ENCODE measurements at places on chromosomes 4 and X.

- no peak for DNase-seq
These were observed 27.5 kb upstream of the HERC5 start for GRCh38 chr4:88429401-88429800.

GRCh38 chr4:153904011-153904410 lies 115.1 kb upstream of the SFRP2 start:
- DNase-seq = no peak

DNA sequence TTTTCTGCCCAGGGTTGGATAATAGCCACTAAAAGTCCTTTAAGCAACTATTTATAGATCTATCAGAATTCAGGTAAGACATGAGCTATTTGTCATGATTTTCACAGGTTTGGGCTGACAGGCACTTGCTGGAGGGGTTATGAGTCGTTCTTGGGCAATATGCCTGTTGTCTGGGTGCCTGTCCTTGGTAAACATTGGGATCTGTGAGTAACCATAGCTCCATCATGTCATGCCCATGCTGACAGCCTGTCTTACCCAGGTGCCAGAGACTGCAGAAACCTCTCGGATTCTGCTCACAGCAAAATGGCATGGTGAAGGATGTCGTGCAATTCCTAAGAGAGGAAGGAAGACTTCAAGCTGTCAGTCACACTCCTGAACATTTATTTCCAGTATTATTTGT lies 116.0 kb upstream of the PUDP start:
- no peak for DNase-seq

GRCh38 chr4:24768604-24769003 lies 26.8 kb upstream of the SOD3 start:
- DNase-seq = no peak

DNA sequence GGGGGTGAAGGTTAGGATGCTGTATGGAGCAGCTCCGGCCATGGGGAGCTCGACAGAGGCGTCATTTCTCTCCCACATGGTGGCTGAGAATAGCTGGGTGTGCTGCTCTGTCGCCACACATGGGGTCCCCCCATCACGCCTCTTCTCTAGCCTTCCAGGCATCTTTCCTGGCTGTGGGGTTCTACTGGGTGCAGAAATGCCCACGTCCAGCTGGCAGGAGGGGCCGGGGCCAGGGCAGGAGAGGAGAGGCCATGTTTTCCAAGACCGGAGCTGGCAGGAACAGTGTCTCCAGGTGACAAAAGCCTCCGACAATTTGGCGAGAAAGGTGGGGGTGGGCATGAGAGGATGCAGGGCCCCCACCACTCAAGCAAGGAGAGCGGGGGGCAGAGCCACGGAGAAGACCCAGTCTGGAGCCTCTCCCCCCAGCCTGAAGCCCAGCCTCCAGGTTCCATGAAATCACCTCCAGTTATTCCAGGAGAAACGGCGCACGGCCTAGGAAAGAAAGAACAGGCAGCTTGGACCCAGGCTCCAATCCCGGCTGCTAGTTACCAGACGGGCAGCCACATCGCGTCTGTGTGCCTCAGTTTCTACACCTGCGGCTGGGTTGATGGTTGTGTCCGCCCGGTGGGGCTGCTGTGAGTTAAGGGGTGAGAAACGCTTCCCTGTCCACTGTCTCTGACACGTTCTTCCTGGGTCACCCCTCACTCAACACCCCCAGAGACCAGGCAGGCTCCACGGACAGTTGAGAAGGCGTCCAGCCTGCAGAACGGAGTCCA lies 27.4 kb upstream of the SPON2 start:
- DNase-seq = peak; percentile 37

- DNase-seq = no peak
These were observed 275.0 kb downstream of the ANTXR2 start for GRCh38 chr4:79798047-79798446.

DNA sequence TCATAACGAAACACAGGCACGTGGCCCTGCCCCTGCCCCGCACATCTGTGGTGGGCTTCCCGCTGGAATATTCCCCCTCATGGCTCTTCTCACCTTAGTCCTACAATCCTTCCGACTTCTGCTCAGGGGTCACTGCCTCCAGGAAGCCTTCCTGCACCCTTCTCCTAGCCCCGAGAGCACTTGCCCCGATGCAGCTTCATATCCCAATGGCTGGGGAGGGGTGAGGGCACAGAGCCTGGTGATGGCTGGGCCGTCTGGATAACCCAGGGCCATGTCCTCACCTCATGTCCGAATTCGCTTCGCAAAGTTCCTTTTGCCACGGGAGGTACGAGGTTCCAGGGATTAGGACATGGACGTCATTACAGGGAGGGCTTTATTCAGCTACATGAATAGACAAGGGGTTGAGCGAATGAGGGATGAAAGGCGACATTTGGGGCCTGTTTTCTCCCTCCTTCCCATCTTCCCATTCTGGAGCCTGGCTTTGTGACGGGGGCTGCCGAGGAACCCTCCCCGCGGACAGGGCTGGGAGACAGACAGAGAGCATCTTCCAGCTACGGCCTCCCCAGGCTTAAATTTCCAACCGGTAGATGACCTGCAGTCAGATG lies 35.5 kb upstream of the HMX1 start:
- DNase-seq = no peak

GRCh38 chr4:155675709-155676429 lies 9.2 kb downstream of the GUCY1A1 start:
- no peak for DNase-seq

DNA sequence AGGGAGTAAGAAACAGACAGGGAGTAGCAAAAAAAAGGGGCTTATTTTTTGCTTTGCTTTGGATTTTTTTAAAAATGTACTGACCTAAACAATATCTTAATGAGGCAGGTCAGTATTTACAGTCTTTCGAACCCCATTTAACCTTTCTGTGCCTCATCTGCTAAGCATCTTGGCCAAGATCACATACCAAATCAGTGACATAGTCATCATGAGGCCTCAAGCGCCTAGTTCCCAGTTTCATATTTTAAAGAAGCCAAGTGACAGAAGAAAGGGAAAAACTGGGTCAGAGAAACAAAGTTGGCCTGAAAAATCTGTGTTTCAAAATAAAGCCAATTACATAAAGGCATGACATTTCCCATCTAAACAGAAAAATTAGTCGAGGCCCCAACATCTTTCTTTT lies 94.6 kb upstream of the WDR44 start:
- no peak for DNase-seq

DNA sequence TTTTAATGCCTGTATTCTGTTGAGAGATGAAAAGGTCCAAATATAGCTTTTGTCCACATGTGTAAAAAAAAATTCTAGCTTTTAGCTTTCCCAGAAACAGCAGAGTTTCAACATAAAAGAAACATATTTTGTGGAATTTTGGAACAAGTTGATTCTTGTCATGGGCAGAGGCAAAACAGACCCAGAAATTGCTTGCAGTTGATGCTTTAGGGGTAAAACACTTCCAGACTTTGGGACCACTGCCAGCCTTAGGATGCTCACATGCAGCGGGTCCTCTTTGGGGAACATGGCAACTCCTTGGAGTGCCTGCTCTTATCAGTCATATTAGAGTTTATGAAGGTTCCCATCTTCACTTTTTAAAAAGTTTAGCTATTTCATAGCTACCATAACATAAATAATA lies 30.4 kb downstream of the DCLK2 start:
- no peak for DNase-seq

Data from mesothelial cell of epicardium (in vitro differentiated cells).